ENCODE measurements at places on chromosomes 11 and 22. TPM values are rescaled to one million over a fixed set of nuclear protein-coding genes. Genes with fewer than 3 reads are reported as not detected.
A peak's percentile ranks its signal among the peaks of the same experiment; 100 is the strongest.

DNA sequence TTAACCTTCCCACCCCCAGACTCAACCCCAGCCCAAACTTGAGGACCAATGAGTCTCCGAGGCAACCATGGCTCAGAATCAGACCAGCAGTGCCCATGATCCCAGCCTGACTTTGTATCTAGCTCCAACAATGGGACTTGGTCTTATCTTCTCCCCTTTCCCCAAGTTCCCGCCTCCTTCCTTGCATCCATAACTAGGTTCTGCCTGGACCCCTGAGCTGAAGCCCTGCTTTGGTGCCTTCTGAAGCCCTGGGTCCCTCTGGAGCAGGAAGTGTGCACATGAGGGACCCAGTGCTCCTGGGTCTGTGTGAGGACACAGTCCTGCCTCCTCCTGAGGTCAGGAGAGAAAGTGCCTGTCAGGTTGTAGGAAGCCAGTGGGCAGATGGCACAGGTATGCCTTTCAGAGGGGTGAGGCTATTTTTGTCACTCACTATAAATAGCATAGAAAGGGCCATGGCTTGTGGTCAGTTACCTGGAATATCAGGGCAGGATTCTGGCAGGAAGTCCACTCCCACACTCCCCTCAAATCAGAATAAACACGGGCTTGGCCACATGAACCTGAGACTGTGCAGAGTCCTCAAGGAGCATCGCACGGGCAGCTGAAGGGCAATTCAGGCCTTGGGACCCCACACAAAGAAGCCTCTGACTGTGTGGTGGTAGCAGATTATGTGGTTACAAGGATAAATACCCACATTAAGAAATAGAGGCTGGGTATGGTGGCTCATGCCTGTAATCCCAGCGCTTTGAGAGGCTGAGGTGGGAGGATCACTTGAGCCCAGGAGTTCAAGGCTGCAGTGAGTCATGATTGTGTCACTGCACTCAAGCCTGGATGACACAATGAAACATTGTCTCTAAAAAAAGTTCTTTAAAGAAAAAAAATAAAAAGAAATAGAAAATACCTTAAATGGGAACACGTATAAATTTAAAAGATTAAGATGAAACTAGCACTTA lies 27.4 kb downstream of the RCN1 start:
- DNase-seq, result no peak

Gene ARHGAP20
- total RNA-seq, result 0.07 TPM

- no peak for DNase-seq
These were observed 132.5 kb upstream of the KIRREL3 start for GRCh38 chr11:127133061-127133460.

- DNase-seq, result no peak
These were observed 75.1 kb downstream of the RAB38 start for GRCh38 chr11:88100151-88100550.

Gene SSH3
- total RNA-seq, result 42.3 TPM

GRCh38 chr11:78418584-78419211 lies 1.1 kb upstream of the GAB2 start:
- no peak for DNase-seq

DNA sequence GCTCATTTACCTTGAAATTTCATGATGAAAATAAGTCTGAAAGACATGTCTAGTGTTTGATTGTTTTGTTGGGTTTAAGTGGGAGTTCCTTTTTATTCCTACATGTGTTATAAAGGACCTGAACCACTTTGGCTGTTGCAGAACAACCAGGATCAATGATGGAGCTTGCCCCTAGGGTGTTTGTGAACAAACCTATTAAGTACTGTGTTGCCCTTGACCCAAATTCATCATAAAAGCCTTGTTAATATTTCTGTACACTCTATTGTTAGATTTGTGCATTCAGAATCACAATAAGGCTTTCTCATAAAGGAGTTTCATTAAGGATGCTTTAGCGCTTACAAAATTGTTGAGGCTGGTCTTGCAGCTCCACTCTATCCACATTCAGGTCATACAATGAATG lies 452.6 kb downstream of the NELL1 start:
- DNase-seq, result no peak

GRCh38 chr22:28931844-28932567 lies 48.6 kb downstream of the ZNRF3 start:
- no peak for DNase-seq

GRCh38 chr11:14819596-14819995 lies 72.4 kb downstream of the CYP2R1 start:
- no peak for DNase-seq

- DNase-seq, result peak; percentile 12
These were observed 520.2 kb downstream of the METTL15 start for GRCh38 chr11:28628412-28628811.

- no peak for DNase-seq
These were observed 24.9 kb downstream of the DHCR7 start for GRCh38 chr11:71423181-71423790.

DNA sequence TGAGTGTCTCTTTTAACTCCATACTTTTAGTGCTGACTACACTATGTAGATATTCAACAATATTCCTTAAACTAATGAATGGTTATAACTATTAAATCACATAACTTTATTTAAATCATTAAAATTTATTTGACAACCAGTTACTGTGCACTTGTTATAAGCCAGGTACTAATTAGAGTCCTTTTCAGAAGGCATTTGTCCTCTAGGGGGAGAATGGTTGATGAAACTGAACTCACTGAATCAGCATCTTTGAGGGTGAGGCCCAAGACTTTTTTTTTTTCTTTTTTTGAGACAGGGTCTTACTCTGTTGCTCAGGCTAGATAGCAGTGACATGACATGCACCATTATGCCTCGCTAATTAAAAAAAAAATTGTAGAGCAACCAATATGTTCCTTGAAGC lies 515.6 kb upstream of the CCDC90B start:
- DNase-seq, result no peak

Gene KBTBD3
- 3.8 TPM for total RNA-seq

GRCh38 chr11:13150487-13150886 lies 127.1 kb upstream of the BMAL1 start:
- DNase-seq, result no peak

Gene MMP11
- 16.5 TPM for total RNA-seq

DNA sequence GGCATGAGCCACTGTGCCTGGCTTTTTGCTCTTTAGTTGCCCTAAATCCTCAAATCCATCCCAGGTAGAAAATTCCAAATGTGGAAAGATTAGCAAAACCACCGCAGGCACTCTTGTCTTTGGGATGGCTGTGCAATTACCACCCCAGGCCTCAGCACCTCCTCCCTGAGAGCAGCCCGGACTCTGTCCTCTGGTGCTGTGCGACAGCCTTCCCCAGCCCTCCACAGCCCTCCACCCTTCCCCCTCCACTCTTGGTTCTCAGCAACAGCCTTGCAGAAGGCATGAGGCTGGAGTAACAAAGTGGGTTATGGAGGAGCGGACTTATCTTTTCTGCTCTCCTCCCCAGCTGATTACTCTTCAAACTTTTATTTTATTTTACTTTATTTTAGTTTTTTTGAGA lies 44.7 kb upstream of the YWHAH start:
- no peak for DNase-seq

DNA sequence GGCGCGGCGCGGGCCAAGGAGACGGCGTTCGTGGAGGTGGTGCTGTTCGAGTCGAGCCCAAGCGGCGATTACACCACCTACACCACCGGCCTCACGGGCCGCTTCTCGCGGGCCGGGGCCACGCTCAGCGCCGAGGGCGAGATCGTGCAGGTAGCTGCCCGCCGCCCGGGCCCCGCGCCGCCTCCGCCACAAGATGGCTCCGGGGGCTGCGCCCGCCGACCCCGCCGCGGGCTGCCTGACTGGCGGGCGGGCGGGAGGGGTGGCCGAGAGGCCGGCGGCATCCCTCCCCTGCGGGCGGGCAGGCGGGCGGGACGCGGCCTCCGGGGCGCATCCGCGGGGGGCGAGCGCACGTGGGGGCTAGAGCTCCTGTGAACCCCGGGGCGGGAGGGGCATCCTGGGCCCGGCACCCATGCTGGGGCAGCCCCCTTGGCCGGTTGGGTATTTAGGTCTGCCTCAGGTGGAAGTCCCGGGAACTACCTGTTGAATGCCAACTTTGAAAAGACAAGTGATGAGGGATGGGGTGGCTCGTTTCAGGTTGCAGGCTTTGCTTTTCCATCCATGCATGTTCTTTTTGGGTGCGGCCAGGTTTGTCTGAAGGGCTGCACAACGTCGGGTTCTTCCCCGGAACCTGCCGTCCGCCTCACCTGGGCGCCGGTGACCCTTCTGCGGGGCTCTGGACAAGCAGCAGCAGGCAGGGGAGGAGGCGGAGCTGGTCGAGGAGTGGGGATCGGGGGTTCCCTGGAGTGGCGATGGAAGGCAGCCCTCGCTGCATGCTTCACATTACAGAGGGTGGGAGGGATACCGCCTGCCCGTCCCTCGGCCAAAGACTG lies 760 bp downstream of the ZNRF3 start:
- peak; percentile 63 for DNase-seq

Gene PVALB
- 4.5 TPM for total RNA-seq

Gene TMEM191C
- 4.8 TPM for total RNA-seq

GRCh38 chr11:15484398-15484797 lies 369.7 kb downstream of the INSC start:
- DNase-seq, result no peak

Gene TPCN2
- total RNA-seq, result 24.6 TPM

Gene PRCP
- 63.4 TPM for total RNA-seq

GRCh38 chr11:35605706-35606105 lies 12.6 kb upstream of the FJX1 start:
- no peak for DNase-seq

- no peak for DNase-seq
These were observed 65.5 kb downstream of the BCR start for GRCh38 chr22:23245799-23246136.

Gene SERPING1
- 50.2 TPM for total RNA-seq

Gene SLC5A1
- not detected for total RNA-seq

- no peak for DNase-seq
These were observed 53.2 kb downstream of the RPUSD4 start for GRCh38 chr11:126158054-126158791.

GRCh38 chr11:111297696-111298095 lies 650 bp upstream of the POU2AF3 start:
- peak; percentile 25 for DNase-seq

- DNase-seq, result peak; percentile 25
These were observed 13.0 kb upstream of the CXCR5 start for GRCh38 chr11:118870396-118871343.

- DNase-seq, result no peak
These were observed 55.9 kb downstream of the LRRC32 start for GRCh38 chr11:76614471-76615179.

GRCh38 chr11:88348870-88349269 lies 11.3 kb upstream of the CTSC start:
- no peak for DNase-seq

GRCh38 chr11:96340555-96340885 lies 2.5 kb downstream of the MAML2 start:
- no peak for DNase-seq

GRCh38 chr11:133842730-133843129 lies 2.6 kb downstream of the SPATA19 start:
- DNase-seq, result no peak

Gene CDHR5
- 0.34 TPM for total RNA-seq

Gene CD151
- total RNA-seq, result 127 TPM

Gene ARHGEF17
- 16.9 TPM for total RNA-seq

DNA sequence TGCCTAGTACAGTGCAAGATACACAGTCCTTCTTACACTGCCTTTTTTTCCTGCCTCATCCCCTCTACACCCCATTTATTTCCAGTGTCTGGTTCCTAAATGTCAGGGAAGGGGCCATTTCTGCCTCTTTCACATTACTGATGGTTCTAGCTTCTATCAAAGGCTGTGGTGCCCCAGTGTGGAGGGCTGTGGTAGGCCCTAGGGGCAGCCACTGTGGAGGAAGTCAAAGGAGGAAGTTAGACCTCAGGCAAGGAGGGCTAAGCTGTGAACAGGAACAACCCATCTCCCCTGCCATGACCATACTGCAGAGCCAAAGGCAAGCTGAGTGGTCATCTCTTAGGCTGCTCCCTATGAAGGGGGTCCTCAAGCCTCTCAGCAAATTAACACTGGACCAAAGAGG lies 81.9 kb upstream of the CRTAM start:
- no peak for DNase-seq

GRCh38 chr11:66123902-66124301 lies 53.8 kb downstream of the PACS1 start:
- DNase-seq, result no peak

Gene POU2F3
- 0.61 TPM for total RNA-seq

- DNase-seq, result no peak
These were observed 3.3 kb downstream of the BDNF start for GRCh38 chr11:27696961-27697360.

GRCh38 chr11:87092159-87092558 lies 54.4 kb downstream of the TMEM135 start:
- no peak for DNase-seq

DNA sequence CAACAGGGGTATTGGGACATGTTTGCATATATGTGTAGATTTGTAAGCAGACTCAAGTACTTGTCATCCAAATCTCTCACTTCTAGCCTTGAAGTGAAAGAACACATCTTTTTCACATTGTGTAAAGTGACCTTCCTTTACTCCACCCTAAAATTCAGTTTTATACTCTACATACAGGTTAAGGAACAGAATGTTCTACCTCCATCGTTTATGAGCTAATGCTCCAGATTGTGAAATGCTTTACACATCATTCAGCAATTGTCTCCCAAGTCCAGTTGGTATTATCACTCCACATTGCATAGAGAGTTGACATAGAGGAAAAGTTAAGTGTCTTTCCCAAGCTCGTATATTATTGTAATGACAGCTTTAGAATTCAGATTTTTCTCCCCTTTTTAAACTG lies 46.1 kb upstream of the BLID start:
- DNase-seq, result no peak

DNA sequence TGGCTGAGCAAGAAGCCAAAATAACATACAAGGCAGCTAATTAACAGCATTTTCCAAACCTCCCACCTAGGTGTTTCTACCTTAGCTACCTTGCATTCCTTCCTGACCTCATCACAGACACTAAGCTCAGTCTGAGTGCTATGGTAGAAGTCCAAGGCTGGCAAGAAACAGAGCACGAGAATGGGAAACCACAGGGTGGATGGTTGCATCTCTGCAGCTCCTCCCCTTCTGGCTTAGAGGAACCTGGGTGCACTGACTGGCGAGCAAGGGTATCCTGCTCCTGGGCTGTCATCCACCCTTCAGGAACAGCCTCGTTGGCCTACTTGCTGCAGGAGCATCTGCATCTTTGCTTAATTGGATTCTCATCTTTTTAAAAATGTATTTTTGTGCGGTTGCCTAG lies 73.1 kb upstream of the KIRREL3 start:
- no peak for DNase-seq

Gene MFNG
- 3.7 TPM for total RNA-seq

- no peak for DNase-seq
These were observed 5.9 kb upstream of the PEX26 start for GRCh38 chr22:18071968-18072310.

DNA sequence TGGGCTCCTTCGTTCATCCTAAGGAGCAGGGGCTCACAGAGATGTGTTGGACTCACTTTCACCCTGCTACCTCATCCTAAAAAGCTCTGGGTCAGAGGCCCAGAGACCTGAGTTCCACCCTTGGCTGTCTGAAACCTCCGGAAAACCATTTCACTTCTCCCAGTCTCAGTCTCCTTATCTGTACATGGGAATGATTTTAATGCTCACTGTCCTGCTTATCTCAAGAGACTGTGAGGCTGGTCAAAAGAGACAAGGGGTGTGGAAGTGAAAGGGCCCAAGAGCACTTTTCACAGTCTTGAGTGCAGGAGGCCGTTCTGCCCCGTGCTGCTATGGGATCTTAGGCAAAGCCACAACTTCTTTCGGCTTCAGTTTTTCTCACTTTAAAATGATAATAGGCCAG lies 13.2 kb upstream of the NPAS4 start:
- no peak for DNase-seq

Data from WTC11 (cell line).